ENCODE measurements at places on chromosomes 12 and 14.

DNA sequence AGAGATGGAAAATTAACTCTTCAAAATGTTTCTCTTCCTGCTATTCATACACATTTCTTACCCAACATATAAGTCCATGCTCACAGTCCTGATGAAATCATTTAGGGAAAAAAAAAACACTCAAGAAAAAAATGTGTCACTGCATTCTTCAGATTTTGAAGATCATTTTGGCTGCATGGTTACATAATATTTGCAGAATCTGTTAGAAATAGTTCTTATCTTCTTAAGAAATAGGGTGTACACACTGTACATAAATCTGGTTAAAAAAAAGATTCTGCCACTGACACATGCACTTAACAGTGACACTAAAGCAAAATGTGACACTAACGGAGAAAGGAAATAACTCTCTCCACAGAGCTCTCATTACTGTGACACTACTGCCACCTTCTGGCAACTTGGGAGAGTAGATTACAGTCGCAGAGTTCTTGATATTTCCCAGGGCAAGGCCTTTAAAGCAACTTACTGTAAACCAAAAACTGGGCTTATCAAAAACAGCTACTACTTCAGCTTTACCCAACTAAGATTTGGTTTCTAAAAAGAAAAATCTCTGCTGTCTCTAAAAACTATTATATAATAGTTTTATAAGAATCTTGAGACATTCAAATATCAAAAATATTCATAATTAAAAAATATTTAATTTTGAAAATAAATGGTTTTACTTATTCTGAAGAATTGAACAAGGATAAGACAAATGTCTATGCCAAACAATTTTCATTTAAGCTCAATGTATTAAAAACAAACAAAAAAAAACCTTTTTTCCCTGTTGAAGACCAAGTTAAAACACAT lies 65.0 kb downstream of the SETD3 start:
- peak; percentile 68 for DNase-seq

DNA sequence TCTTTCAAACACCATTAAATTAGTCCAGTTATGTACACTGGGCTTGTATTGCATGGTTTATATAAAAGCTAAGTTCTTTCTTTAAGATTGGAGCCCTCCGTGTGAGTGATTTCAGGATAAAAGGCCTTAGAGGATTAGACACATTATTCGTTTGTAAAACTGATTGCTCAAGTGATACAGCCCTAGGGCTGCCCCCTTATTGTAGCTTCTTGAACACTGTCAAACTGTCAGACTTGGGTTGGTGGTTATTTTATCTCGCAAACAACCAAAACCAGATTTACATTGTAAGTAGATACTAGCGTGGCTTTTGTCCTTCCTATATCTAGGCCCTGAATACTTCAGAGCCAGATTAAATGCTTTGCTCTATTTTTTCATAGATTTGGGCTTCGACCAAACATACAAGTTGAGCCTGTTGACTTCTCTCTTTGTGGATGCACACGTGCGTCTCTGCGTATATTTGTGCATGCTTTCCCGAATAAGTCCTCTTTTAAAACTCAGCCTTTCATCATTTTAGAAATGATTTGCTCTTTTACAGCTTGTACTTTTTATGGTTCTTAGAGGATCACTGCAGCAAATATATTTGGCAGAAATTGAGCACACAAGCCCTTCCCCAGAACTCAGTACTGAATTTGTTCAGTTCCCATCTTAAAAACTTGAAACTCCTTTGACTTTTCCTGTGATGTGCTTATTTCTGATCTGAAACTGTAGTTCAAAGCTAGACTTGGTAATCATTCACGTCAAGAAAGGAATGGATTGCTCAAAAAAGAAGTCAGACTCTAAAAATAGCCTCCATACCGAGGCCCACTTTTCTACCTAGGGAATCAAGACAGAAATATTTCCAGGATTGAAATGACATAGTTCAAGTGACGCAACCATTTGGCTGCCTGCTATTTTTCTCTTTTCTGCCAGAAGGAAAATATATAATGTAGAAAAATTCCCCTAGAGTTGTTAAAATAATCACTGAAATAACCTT lies 129.5 kb downstream of the ETV6 start:
- no peak for DNase-seq

DNA sequence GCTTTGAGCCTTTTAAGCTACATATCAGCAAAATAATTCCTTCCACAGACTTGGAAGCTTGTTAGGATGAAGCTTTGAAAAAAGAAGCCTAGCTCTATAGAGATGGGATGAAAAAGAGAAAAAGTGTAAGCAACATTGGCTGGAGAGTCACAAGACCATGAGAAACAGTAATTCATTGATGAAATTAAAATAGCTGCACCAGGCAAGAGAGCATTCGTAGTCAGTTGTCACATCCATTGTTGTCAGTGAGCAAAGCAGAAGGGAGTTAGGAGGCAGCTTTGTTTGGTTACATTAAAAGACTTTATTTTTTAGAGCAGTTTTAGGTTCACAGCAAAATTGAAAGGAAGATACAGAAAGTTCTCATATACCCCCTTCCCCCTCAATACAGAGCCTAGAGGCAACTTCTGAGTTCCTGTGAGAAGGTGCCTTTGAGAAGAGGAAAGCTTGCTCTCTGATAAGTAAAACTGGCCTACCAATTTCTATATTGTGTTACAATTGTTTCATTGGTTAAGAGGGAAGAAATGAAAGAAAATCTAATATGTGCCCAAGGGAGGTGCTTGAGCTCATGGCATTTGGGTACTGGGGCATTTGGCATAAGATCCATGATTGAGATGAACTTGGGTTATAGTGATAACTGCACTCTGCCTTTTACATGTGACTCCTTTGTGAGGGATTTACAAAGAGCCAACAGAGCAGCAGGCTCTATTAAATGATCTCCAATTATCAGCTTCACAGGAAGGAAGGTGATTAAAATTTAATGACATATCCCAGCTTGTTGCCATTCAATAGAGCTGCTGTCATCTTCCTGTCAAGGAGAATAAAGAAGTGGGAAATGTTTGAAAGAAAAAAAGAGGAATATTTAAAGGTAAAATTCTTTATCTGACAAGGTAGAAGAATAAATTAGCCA lies 361.3 kb upstream of the TMTC1 start:
- DNase-seq = no peak

GRCh38 chr12:47218191-47218654 lies 138.5 kb upstream of the AMIGO2 start:
- no peak for DNase-seq

DNA sequence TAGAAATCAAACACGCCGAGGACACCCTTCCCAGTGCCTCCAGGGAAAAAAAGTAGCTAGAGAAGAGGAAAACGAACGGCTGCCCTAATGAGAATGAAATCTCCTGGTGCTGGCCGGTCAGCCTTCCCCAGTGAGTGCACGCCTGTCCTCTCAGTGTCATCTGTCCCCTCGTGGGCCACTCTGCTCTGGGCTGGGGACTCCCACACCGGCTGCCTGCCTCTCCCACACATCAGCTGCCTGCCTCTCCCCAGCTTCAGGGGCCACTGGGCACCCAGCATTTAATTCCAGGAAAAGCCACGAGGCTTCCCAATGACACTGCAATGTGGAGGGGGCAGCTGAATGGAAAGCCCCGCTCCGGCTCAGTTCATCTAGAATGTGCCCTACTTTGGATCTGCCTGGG lies 59.0 kb downstream of the CCDC85C start:
- no peak for DNase-seq

DNA sequence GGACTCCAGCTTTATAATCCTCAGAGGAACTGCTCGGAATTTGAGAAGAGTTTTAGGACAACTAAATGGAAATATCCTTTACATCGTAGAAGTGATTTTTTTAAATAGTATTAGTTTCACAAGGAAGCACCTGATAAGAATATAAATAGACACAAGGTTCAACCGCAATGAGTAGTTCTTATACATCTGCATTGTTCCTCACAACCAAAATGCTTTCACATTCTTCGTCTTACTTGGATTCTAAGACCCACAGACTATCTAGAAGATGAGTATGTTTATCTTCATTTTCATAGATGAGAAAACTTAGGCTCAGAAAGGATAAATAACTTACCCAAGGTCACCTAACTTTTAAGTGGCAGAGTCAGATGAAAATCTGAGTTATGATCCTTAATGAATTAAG lies 469.0 kb downstream of the GALC start:
- DNase-seq = no peak

Measured in bone marrow (tissue), 2 donors.